Fibroblast of lung (primary cell): ENCODE measurements at places on chromosomes 2 and 18. TPM values are rescaled to one million over a fixed set of nuclear protein-coding genes. Genes with fewer than 3 reads are reported as not detected.

SFTPB gene
- polyA plus RNA-seq: not detected in 2 replicates

PRKAG3 gene
- 0.02 TPM in 1 of 2 replicates, not detected in the other for polyA plus RNA-seq

GRCh38 chr2:236196366-236196765 lies 28.2 kb upstream of the GBX2 start:
- DNase-seq: no peak

GRCh38 chr2:19801367-19802080 lies 100.3 kb downstream of the TTC32 start:
- peak; percentile 99 for DNase-seq

DNA sequence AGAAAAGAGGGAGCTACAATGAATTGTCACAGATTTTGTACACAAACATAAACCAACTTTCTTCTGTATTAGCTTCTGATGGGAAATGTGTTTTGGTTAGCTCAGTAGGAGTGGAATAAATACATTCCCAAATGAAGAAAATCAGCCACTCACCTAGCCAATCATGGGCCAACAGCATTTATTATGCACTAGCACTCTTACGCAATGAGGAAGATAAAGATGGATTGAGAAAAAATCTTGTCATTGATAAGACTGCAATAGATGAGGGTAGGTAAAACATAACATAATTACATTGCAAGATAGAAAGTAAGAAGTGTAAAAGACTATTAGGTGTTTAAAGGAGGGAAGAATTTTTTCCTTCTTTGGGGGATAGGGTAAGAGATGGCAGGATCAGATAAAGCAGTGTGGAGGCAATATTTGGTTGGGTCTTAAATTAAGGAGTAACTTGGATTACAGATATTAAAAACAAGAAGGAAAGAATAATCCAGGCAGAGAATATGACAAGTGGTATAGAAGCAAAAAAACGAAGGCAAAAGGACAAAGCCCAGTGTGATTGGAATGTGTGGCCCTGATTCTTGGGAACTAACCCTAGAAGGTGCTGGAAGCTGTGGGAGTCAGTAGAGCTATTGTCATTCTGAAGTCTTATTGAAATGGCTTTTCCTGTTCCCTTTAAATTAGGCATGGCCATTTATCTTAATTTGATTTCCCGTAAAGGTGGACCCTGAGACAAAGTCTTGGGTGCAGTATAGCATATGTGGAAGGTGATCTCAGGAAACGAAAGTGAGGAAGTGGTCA lies 208.4 kb upstream of the MEX3C start:
- DNase-seq: no peak

GRCh38 chr2:217199255-217199630 lies 339.4 kb upstream of the TNP1 start:
- no peak for DNase-seq

GRCh38 chr2:191243154-191243553 lies 2.0 kb upstream of the MYO1B start:
- DNase-seq: no peak

GRCh38 chr2:62569907-62570841 lies 64.2 kb upstream of the TMEM17 start:
- no peak for DNase-seq

GRCh38 chr2:220670511-220670910 lies 901.6 kb downstream of the EPHA4 start:
- DNase-seq: no peak

GRCh38 chr2:127072970-127073369 lies 34.0 kb downstream of the BIN1 start:
- DNase-seq: no peak

DNA sequence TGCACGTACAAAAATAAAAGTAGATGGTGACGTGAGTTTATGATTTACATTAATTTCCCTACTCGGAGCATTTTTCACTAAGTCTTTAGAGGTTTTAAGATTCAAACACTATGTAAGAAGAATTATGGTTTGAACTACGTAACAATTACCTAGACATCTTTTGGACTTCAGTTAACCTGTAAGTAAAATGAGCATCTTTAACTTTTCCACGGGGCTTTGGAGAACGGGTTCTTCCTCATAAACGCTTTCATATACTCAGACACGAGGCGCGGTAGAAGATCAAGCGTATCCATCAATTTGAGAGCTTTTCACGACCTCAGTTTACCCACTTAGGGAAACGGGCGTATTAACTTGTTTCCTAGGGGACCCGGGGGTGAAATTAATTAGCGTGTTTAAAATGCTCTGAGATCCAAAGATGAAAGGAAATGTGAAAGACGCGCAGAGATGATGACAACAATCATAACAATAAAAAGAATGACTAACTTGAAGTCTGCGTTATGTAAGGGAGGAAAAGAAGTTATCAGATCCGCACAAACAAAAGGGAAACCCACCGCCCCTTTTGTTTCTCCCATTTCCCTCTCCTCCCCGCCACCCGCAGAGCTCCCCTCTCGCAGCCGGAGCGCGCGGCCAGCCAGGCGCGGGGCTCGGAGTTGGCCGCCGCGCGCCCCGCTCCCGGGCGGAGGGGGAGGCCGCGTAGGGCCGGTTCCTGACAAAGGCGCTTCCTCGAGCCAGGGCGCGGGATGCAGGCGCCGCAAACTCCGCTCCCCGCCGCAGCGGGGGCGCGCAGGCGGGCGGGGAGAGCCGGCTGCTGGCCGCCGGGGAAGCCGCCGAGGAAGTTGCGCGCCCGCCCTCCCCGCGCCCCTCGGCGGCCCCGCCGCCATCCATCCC lies 807 bp downstream of the PELI1 start:
- peak; percentile 48 for DNase-seq

GRCh38 chr2:54803783-54804751 lies 80.6 kb downstream of the EML6 start:
- DNase-seq: no peak

DNA sequence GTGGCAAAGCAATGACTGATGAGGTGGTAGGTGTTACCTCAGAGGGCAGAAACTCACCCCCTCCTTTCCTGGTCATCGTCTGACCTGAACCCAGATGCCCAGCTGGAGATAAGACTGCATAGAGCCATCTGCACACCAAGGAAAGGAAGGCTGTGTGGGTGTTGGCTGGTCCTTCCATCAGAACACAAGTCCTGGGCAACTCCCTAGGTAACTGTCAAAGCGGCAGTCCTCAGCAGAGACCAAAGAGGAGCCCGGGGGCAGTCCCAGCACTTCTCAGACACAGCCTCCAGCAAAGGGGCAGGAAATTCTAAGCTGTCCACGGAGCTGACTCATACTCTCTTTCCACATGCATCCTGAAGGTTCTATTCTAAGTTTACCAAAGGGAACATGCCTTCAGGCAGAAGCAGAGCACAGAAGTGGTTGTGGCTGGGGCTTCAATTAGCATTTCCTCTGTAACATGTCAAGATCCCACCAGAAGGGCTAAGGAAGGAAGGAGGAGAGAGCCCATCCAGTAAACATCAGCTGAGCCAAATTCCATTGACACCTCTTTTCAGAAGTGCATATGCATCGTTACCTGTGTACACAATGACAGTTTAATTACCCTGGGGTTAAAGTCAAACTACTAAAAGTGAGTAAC lies 54.7 kb downstream of the SPRED2 start:
- DNase-seq: peak; percentile 88

GRCh38 chr18:12098374-12098773 lies 4.7 kb downstream of the ANKRD62 start:
- DNase-seq: no peak
